Peyer's patch (tissue), 4 donors: ENCODE measurements at places on chromosomes 5 and 9. TPM values are rescaled to one million over a fixed set of nuclear protein-coding genes. Genes with fewer than 3 reads are reported as not detected.

DNA sequence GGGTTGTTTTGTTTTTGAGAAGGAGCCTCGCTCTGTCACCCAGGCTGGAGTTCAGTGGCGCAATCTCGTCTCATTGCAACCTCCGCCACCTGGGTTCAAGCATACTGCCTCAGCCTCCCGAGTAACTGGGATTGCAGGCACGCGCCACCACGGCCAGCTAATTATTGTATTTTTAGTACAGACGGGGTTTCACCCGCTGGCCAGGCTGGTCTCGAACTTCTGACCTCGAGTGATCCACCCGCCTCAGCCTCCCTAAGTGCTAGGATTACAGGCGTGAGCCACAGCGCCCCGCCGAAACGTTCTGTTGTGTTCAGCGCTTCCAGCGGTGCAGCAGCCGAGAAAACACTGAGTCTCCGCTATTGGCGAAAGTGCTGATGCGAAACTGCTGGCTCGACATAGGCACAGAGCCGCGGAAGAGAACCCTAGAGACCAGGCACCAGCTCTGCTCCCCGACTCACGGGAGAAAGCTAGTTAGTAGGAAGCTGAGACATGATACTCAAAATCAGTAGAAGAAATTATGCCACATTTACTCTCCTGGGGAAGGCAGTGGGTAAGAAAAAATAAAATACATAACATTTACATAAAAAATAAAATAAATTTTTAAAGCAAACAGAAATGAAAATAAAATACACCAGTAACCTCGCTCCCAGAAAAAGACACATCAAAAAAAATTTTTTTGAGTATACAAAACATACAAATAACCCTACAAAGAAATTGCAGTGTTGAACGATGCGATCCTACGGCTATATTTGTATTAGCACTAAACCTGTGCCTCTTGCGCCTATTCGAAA is 31.6 kb downstream of the ANXA2R start:
- H3K4me3 ChIP-seq: peak overlapping the region; percentile 59
- peak overlapping the region; percentile 93 for H3K27ac ChIP-seq
- H3K36me3 ChIP-seq: no peaks in the 10 kb centered on the region
- peak; percentile 91 for DNase-seq

GRCh38 chr9:93039456-93039855 is 19.0 kb upstream of the SUSD3 start:
- H3K36me3 ChIP-seq: no peaks in the 10 kb centered on the region
- no peaks in the 10 kb centered on the region for H3K4me1 ChIP-seq
- no peak overlapping the region for H3K4me3 ChIP-seq
- no peak for DNase-seq
- no peak overlapping the region for H3K27ac ChIP-seq
- H3K27me3 ChIP-seq: no peaks in the 10 kb centered on the region

- no peaks in the 10 kb centered on the region for H3K27me3 ChIP-seq
- H3K4me1 ChIP-seq: no peaks in the 10 kb centered on the region
- no peak overlapping the region for H3K27ac ChIP-seq
- DNase-seq: no peak
Measured at GRCh38 chr9:25602400-25603044, 75.7 kb downstream of the TUSC1 start.

DNA sequence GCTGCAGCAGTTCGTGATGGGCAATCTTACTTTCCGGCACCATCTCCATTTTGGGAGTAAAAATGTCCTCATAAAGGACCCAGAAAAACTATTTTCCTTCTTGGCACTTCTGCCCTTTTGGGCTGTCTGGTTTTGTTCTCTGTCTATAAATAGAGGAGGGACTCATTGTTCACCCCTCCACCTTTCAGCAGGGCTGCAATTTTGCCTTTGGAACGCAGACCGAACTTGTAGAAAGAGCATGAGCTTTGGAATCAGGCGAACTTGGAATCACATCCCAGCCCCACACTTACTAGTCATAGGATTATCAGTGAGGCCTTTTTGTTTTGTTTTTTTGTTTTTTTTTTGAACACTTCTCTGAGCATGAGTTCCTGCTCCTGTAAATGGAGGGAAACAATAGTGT is 178.1 kb upstream of the IL12B start:
- no peak overlapping the region for H3K4me3 ChIP-seq
- no peak overlapping the region for H3K27ac ChIP-seq
- no peaks in the 10 kb centered on the region for H3K36me3 ChIP-seq

DNA sequence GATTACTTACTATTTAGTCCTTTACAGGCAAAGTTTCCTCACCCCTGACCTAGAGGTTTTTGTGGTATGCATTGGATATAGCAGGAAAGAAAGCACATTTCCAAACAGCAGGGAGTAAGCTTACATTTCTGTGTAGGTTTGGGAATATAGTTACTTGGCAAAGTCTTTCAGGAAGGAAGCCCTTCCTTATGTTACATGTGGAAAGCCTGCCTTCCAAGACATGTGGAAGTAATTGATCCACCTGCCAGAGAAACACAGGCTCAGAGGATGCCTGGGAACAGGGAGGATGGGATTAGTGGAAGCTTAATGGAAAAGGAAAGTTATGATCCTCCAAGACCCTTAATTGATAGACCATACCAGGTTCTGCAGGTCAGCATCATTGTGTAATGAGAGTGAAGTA is 87.3 kb upstream of the PPP1R2B start:
- H3K27ac ChIP-seq: no peak overlapping the region
- H3K4me1 ChIP-seq: no peaks in the 10 kb centered on the region
- H3K36me3 ChIP-seq: no peaks in the 10 kb centered on the region
- H3K27me3 ChIP-seq: no peaks in the 10 kb centered on the region

GRCh38 chr5:138945421-138946240 is 70.5 kb upstream of the LRRTM2 start:
- H3K4me1 ChIP-seq: no peaks in the 10 kb centered on the region
- H3K27ac ChIP-seq: no peak overlapping the region
- H3K27me3 ChIP-seq: no peaks in the 10 kb centered on the region
- H3K4me3 ChIP-seq: no peak overlapping the region
- H3K36me3 ChIP-seq: peaks cover 9% of the 10 kb centered on the region

DNA sequence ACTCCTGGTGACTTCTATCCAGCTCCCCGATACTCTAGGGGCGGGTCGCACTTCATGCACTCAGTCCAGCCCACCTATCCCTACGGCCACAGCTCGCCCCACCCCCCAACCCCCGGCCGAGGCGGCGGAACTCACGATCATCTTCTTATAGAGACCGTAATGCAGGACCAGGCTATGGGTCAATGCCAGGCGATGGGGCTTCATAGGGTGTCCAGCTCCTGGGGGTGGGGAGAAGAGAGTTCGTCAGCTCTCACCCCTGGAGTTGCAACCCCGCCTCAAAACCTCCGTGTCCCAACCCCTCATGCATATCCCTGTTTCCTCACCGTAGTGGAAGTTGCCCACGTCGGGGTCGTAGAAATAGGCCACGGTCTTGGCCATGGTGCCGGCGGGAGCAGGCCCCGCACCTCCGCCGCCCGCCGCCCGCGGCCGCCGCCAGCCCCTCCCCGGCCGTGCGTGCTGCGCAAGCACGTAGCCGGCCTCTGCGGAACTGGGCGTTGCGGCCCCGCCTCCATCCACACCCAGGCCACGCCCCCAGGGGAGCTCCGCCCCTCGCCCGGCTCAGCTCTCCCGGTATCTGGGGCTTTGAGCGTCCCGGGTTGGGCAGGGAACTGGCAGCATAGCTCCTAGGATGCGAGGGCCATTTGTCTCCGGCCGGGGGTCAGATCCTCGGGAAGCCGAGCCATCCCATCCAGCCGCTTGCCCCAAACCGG is at the start of the genes HDAC3 and RELL2:
HDAC3 (minus strand) TSS at position 437 of the 710 bp plus-strand sequence; CDS start at position 378, 59 bp downstream.
RELL2 (plus strand) TSS at position 585 of the 710 bp plus-strand sequence. CDS start 1,229 bp downstream, outside the sequence.
- H3K4me3 ChIP-seq: peak within 1 kb of the TSS; percentile 91
- peaks cover 7% of the 10 kb centered on the region for H3K4me1 ChIP-seq
- H3K36me3 ChIP-seq: no peaks in the 10 kb centered on the region
- no peaks in the 10 kb centered on the region for H3K27me3 ChIP-seq
- peak; percentile 98 for DNase-seq

GRCh38 chr5:11038772-11039171 is 277.7 kb upstream of the DAP start:
- no peaks in the 10 kb centered on the region for H3K27me3 ChIP-seq
- H3K4me3 ChIP-seq: no peak overlapping the region
- H3K36me3 ChIP-seq: no peaks in the 10 kb centered on the region
- H3K4me1 ChIP-seq: no peaks in the 10 kb centered on the region
- no peak overlapping the region for H3K27ac ChIP-seq
- DNase-seq: no peak

MYOT gene
- 5.7 TPM for total RNA-seq
